ENCODE measurements at places on chromosomes 13 and 19.

- DNase-seq: no peak
Measured at GRCh38 chr19:5104871-5105351, 136.0 kb downstream of the KDM4B start.

GRCh38 chr13:44438234-44438579 lies 64.6 kb downstream of the SERP2 start:
- no peak for DNase-seq

GRCh38 chr13:113653264-113654174 lies 4.5 kb downstream of the ATP4B start:
- peak; percentile 63 for DNase-seq

GRCh38 chr13:40047322-40047771 lies 391.9 kb downstream of the COG6 start:
- no peak for DNase-seq

- DNase-seq: no peak
Measured at GRCh38 chr13:99505814-99506269, 4.6 kb downstream of the TM9SF2 start.

DNA sequence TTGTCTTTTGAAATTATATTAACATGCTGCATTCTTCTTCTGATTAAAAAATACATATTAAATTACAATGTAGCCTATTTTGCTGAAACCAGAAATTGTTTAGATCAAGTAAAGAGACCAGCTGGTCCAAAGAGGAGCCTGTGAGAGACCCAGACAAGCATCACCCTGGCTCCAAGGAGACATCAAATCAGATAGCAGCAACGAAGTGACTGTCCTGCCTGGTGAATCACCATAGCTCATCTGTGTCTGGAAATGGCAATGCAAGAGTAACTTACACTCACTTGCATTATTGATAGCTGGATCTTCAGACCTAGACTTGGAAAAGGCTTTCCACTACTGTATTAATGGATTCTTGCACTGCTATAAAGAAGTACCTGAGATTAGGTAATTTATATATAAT lies 169.1 kb downstream of the KCTD12 start:
- no peak for DNase-seq

GRCh38 chr13:112822851-112823250 lies 133.0 kb downstream of the ATP11A start:
- no peak for DNase-seq

DNA sequence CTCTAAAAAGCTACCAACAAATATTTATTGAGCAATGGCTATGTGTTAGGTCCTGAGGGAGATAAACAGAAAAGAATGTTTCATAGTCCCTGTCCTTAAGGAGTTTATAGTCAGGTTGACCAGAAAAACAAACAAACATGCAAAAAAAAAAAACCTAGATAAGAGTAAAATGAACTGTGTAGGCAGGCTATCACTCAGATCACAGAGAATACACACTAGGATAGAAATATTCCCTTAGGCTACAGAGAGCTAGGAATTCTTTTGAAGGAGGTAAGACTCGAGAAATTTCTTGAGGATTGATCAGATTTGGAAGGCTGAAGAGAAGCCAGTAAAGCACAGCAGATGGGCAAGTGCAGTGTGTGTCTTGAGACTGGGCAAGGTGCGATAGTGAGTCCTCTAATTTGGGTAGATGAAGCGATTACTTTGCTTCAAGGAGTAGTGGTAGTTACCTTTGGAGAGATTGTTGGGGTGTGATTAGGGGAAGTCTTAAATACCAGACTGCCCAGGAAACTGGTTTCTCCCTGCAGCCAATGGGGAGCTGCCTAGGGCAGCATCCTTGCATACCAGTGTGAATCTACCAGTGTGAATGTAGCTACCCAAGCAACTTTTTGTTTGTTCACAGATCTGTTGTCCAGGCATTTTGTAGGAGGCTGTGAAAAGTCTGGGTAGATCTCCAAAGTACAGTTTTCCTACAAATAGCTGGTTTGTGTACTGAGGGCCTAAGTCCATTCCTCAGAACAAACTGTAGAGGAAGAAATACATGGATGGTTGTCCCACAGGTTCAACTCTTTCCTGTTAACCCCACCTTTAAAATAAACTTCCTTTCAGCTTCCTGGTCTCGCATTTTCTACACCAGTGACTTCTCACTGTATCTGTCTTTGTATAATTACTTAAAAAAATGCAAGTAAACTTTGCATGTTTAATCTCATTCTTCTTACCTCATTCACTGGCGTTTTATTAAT lies 314.1 kb downstream of the KLF5 start:
- DNase-seq: no peak
